ENCODE measurements at places on chromosomes 7 and 10.
A peak's percentile ranks its signal among the peaks of the same experiment; 100 is the strongest.

- no peak for DNase-seq
Measured at GRCh38 chr10:27439101-27439500, 65.0 kb upstream of the RAB18 start.

- no peak for DNase-seq
Measured at GRCh38 chr7:8176370-8177081, 85.4 kb downstream of the ICA1 start.

DNA sequence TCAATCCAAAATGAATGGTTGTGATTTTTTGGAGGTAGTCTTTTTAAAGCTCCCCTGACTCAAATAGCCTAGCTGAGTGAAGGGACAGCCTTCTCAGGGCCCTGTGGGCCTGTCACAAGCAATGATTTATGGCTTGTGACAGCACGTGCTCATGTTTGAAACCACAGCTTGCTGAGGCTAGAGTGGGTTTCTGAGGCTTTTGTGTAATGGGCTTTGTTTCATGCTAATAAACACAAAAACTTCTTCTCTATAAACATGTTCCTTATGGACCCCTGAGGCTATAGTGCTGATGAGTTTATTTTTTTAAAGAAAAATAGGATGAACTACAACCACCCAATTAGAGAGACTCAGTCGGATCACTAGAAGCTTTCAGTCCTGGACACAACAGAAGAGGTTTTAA is 36.1 kb upstream of the BET1 start:
- no peak for DNase-seq

DNA sequence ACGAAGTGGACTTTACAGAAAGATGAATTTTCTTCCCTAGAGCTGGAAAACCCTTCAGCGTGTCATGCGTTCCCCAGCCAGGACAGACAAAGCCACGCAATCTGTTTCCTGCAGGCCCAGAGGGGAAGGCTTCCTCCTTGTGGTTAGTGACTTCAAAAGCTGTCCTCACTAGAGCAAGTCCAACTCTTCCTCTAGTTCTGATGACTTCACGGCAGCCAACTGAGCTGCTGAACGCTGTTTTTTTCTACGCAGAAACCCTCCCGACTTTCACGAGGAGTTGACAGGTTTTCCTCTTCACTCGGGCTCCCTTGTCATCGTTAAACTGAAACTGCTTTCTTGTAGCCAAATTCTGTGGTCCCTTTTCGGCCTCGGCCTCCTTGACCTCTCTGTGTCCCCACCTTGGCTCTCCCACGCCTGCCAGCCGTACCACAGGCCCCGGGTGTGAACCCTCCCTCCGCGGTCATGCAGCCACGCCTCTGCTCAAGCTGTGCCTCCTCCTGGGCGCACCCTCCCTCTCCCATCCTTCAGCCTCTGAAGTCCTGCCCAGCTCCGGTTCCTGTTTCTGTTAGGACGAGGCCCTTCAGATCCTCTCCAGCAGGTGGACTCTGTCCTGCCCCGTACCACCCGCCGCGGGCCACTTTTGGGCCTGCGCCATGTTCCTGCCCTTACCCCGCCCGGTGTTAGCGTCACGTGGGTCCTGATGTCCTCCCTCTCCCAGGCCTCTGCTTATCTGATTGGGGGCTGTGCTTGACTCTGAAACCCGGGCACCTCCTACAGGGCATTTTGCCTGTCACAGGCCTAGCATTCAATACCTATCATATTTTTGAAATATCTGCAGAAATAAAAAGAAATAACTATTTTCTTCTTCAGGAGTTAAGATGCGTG is 39.3 kb downstream of the CUX1 start:
- peak; percentile 84 for DNase-seq

GRCh38 chr7:121872831-121873288 is at the start of gene PTPRZ1:
Gene PTPRZ1, plus strand, starts transcription at chr7:121873161. Its CDS starts 339 bp downstream, at chr7:121873500.
- peak; percentile 36 for DNase-seq

GRCh38 chr7:130281260-130281659 is 11.7 kb upstream of the CPA4 start:
- peak; percentile 79 for DNase-seq

DNA sequence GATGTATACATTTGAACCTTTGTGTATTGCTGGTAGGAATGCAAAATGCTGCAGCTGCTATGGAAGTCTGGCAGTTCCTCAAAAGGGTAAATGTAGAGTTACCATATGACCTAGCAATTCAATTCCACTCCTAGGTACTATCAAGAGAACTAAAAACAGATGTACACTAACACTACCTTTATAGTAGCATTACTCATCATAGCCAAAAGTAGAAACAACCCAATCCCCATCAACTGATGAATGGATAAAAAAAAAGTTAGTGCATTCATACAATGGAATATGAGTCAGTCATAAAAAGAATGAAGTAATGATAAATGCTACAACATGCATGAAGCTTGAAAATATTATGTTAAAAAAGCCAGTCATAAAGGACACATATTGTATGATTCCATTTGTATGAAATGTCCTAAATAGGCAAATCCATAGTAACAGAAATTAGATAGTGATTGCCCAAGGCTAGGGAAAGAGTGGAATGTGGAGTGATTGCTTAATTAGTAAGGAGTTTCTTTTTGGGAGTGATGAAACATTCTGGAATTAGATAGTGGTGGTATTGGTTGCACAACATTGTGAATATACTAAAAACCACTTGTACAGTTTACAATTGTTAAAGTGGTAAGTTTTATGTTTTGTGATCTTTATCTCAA is 96.4 kb upstream of the AOAH start:
- DNase-seq, result no peak

GRCh38 chr7:139671967-139672366 is 105.8 kb downstream of the HIPK2 start:
- no peak for DNase-seq

GRCh38 chr7:121761399-121761798 is 111.6 kb upstream of the PTPRZ1 start:
- DNase-seq, result no peak

DNA sequence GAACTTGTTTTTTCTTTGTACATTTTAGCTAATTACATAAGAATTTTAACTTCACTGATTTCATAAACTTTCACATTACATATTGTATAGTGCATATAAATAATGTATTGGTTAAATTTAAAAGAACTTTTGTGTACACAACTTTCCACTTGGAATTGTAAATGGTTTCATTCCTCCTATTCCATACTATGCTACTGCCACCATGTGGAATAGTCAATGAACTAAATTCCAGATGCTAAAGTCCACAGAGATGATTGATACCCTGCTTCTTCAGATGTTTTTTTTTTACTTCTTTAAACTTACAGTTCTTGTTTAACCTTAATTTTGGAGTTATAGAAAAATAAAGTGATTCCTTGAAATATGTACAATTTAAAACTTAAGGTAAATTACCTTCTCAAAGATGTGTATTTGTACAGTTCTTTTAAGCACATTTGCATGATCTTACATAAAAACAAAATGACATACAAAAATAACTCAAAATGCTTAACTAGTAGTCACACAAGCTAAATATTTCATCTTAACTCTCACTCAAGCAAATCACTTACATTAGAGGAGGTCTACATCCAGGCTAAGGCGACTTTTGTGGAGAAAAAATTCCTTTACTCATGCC is 247.6 kb upstream of the HGF start:
- DNase-seq, result no peak

DNA sequence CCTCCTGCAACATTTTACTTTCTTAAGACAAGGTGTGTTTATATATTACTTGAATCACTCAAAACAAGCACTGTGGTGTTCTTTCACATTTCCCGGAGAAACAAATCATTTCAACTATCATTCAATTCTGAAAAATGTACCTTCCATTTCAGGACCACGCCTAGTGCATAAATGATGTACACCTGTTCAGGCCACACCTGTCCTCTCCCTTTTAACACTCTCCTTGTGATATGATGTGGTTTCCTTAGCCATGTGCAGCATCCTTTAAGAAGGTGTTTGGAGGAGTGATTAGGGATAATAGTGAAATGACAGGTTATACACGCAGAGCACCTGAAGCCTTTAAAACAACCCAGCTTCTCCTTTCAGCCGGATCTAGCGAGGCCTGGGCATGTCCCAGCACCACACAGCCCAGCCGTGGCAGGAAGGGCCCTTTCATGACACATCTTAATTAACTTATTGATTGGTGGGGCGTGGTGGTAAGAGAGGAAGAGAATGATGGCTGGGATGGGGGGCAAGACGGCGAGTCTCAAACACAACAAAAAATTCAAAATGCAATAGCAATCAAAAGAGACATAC is 26.9 kb downstream of the ABLIM1 start:
- no peak for DNase-seq

- no peak for DNase-seq
Measured at GRCh38 chr10:102773320-102773719, 29.6 kb downstream of the WBP1L start.

GRCh38 chr7:6553448-6554044 is 2.3 kb upstream of the GRID2IP start:
- no peak for DNase-seq

GRCh38 chr7:322111-322671 is 32.2 kb downstream of the FOXL3 start:
- peak; percentile 37 for DNase-seq

GRCh38 chr10:121781101-121781500 is 146.7 kb downstream of the ATE1 start:
- no peak for DNase-seq

- DNase-seq, result no peak
Measured at GRCh38 chr10:119526621-119527592, 15.6 kb downstream of the RGS10 start.

GRCh38 chr10:78902815-78903214 is 166.0 kb upstream of the ZMIZ1 start:
- DNase-seq, result no peak

- no peak for DNase-seq
Measured at GRCh38 chr7:45721686-45722598, 147.8 kb downstream of the ADCY1 start.

- DNase-seq, result peak; percentile 18
Measured at GRCh38 chr7:84264396-84264795, 69.8 kb upstream of the SEMA3A start.

DNA sequence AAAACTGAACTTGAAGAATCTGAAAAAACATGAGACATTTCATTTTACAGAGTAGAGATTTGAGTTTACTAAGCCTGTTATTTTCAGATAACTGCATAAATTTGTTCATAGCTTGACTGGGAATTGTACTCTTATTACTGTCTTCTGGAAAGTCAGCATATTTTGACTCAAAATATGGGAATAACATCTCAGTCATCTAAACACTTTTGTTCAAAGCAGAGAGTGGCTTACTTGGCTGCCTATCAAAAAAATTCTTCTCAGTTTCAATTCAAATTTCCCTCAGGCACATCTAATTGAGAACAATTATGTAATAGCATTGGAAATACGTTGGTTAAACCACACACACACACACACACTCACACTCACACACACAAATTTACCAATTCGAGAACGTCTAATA is 384.6 kb downstream of the ARL4A start:
- no peak for DNase-seq

DNA sequence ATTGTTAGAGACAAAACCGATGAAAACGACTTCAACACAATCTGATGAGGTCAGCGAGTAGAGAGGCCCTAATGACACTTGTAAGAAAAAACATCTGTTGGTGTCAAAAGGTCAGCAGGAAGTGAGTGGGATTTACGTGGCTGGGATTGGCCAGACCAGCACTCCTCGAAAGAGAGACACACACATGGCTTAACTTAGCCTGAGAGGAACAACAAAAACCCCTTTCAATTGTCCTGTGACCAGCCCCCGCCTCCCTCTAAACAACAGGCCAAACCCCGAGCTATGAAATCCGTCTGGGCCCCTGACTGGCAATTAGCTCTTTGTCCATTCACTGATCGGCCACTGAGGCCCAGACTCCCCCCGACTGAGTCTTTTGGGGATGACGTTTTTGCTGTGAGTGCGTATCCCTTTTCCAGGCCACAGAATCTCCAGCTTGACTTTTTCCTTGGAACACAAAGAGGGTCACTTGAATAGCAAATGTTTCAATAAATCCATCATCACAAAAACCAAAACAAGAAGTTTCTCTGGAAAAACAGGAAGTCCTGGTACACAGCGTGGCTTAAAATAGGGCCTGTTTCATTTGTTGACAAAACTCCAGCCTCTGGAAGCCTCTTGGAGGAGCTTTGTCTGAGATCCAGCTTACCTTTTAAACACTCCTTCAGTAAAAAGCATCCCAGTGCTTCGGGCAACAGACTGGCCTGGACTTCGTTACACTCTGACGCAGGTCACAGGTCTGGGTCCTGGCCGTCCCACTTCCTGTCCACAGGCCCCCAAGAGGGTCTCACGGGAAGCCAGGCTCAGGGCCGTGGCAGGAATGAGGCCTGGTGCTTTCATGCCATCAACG is 103.0 kb downstream of the CTBP2 start:
- peak; percentile 71 for DNase-seq

DNA sequence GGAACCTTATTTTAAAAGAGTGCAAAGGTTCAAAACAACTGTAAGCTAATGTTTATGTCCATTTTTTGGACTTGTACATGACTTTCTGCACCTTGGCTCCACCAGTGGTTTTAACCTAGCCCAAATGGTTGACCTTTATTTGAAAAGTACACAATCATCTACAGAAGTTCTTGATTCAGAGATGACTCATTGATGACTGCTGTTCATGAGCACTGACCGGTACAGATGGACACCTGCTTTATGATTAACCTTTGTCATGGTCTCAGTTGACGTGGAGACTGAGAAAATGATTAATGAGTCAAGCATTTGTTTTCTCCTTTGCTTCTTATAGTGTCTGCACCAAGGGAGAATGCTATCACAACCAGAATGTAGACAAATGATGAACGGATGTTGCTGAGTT is 55.7 kb upstream of the PTER start:
- no peak for DNase-seq

DNA sequence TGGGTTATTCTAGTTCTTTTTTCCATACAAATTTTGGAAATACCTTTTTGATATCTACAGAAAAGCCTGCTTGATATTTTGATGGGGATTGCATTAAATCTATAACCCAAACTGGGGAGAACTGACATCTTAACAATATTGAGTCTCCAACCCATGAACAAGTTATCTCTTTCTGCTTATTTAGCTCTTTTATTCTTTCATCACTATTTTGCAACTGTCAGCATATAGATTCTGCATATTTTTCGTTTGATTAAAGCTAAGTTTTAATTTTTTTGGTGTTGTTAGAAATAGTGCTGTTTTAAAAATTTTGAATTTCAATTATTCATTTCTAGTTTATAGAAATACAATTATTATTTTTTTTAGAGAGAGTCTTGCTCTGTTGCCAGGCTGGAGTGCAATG is 97.9 kb downstream of the EMX2 start:
- DNase-seq, result no peak

GRCh38 chr10:75126277-75126676 is 14.8 kb downstream of the SAMD8 start:
- DNase-seq, result no peak

DNA sequence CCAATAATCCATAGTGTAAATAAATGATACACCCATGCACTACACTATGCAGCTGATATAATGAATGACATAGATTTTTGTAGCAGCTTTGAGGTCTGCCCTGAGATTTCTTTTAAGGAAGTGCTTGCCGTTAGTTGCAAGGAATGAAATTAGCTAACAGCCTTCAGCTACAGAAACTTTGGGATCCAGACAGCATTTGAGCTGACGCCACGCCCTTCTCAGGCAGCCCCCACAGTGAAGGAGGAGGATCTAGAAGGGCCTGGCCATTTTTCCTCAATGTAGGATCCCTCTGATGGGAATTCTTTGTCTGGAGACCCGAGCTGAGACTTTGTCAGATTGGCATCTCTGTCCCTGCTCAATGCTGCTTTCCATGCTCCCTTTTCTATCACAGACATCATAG is 6.1 kb upstream of the PDK4 start:
- DNase-seq, result no peak
